ENCODE measurements at places on chromosomes 16 and 17. TPM values are rescaled to one million over a fixed set of nuclear protein-coding genes. Genes with fewer than 3 reads are reported as not detected.

MYCBPAP gene
- 1.3 TPM for polyA plus RNA-seq

C17orf100 gene
- polyA plus RNA-seq = 8.0 TPM

FBXO39 gene
- not detected for polyA plus RNA-seq

AKAP10 gene
- polyA plus RNA-seq = 26.7 TPM

P2RX5 gene
- polyA plus RNA-seq = 764 TPM

SGCA gene
- polyA plus RNA-seq = 2.9 TPM

Measured in IgD-negative memory B cell (primary cell).